GM12864 (cell line): ENCODE measurements at places on chromosomes 1 and 21.

- no peak for DNase-seq
These were observed 58.9 kb downstream of the DDX20 start for GRCh38 chr1:111814642-111815041.

- no peak for DNase-seq
These were observed 12.1 kb downstream of the AZIN2 start for GRCh38 chr1:33093004-33093403.

GRCh38 chr1:186865253-186865652 lies 36.5 kb downstream of the PLA2G4A start:
- DNase-seq = peak; percentile 24

GRCh38 chr1:241488739-241489138 lies 30.8 kb downstream of the FH start:
- DNase-seq = no peak

DNA sequence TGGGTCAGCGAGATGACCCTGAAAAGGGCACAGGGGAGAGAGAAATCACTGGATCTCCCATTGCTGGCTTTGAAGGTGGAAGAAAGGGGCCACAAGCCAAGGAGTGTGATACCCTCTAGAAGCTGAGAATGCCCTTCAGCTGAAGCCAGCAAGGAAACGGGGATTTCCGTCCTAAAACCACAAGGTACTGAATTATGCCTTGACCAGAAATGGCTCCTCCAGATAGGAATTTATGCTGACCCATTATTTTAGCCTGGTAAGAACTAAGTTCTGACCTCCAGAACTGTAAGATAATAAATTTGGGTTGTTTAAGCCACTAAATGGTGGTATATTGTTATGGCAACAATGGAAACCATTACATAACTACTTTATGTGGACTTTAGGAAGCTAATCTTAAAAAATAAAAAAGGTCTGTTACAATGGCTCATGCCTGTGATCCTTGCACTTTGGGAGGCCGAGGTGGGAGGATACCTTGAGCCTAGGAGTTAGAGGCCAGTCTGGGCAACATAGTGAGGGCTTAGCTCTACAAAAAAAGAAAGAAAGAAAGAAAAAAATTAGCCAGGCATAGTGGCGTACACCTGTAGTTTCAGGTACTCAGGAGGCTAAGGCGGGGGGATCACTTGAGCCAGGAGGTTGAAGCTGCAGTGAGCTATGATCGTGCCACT lies 3.6 kb upstream of the H6PD start:
- no peak for DNase-seq

- peak; percentile 40 for DNase-seq
These were observed 13.8 kb downstream of the SLC35E2B start for GRCh38 chr1:1678581-1679380.
